ENCODE measurements at places on chromosomes 3 and 15. TPM values are rescaled to one million over a fixed set of nuclear protein-coding genes. Genes with fewer than 3 reads are reported as not detected.

GRCh38 chr15:72098040-72098439 is 19.9 kb downstream of the MYO9A start:
- DNase-seq = no peak

DNA sequence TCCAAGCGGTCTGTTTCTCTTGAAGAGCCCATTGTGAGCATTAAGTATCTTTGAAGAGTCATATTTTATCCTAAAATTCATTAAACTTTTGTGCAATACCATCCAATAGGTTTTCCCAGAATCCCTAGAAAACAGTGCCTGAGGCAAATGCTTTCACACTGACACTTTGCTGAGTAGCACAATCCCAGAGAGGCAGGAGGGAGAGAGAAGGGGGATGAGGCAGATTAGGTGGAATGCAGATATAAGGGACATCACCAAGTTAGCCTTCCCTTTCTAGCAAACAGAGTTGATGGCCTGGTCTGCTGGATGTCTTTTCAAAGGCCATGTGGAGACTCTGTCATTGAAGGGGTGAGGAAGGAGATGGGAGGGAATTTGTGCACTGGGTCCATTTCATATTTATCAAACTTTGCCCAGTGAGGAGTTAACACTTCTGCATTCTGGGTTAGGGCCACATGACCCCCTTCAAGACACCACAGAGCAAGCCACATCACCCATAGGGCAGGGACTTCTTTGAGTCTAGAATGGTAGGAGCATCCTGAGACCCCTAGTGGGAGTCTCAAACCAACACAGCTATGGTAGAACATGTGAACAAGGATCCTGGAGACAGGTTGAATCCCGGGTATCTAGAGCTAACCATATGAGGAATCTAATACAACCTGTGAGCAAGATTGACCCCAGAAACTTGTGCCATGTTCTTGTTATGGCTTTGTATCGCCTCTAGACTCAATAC is 32.0 kb upstream of the SEMA6D start:
- no peak for DNase-seq

DNA sequence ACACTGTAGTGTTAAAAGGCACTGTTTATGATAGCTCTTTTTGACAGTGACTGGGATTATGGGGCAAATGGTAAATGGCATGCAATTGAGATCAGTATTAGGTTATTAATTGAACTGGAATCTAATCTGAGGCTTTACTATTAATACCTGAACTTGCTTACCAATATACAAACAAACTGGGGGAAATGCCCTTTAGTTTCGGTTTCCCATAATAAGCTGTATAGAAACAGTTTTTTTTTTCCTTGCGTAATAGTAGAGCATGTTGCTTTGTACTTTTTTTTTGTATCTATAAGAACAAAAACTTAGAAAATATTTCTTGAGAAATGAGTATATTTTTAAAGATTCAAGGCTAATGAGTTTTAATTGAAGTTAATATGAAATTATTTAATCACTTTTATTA is 95.0 kb downstream of the FNDC3B start:
- DNase-seq = no peak

The MYO5C gene
- total RNA-seq = 2.7 TPM

The KNG1 gene
- not detected for total RNA-seq

DNA sequence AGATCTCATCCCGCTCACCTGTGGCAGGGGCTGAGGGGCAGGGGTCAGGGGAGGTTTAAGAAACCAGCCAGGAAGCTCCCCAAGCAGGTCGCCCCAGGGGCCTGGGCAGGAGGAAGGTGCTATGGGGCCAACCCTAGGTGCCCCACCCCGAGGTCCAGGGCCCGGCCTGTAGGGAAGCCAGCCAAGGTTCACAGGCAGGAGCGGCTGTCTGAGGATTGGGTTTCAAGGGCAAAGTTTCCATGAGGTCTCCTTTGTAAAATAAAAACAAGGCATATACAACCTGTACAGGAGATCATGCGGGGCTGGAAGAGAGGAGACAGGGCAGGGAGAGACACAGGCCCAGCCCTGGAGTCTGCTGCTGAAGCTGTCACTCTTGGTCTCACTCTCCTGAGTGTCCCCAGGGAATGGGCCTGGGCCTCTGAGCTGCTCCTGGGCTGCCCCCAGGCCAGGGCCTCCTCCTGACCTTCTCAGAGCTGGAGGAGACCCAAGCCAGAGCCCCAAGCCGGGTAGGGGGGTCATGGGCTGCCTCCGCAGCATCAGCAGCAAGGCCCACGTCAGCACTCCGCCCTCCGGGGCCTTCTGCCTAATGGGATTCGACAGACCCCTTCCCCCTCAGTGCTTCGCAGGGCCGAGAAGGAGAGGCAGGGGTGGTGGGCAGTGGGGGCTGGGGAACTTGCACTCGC is 5.5 kb downstream of the CPLX3 start:
- DNase-seq = no peak

- DNase-seq = peak; percentile 96
Observed at GRCh38 chr15:26628879-26629529, 143.9 kb downstream of the GABRB3 start.

DNA sequence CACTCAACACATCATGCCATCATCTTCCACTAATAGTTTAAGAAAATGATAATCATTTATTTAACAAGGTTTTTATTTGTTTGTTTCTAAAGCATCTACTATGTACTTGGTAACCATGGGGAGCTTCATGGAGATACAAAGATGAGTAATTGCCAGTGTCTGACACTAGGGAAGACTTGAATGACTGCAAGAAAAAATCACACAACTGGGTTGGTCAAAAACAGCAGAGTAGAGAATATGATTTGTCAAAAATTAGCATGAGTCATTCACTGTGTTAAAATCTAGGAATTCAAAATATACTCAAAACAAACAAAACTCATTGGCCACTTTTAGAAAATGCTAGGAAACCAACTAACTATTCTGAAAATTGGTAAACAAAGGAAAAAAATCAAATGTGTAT is 6.3 kb downstream of the BNC1 start:
- no peak for DNase-seq

The CMSS1 gene
- total RNA-seq = 38.5 TPM

The THRB gene
- 4.6 TPM for total RNA-seq

GRCh38 chr3:46926871-46927717 is 49.5 kb downstream of the CCDC12 start:
- DNase-seq = no peak

GRCh38 chr3:59426821-59427565 is 377.2 kb upstream of the CFAP20DC start:
- DNase-seq = no peak

The FSTL1 gene
- 2,574 TPM for total RNA-seq

- DNase-seq = no peak
Observed at GRCh38 chr3:113329757-113330156, 111.5 kb downstream of the CFAP44 start.

- no peak for DNase-seq
Observed at GRCh38 chr3:106794442-106794841, 582.8 kb upstream of the CCDC54 start.

GRCh38 chr3:100650651-100651619 is 41.5 kb downstream of the ADGRG7 start:
- no peak for DNase-seq

GRCh38 chr3:37262816-37263393 is 88.5 kb upstream of the LRRFIP2 start:
- no peak for DNase-seq

DNA sequence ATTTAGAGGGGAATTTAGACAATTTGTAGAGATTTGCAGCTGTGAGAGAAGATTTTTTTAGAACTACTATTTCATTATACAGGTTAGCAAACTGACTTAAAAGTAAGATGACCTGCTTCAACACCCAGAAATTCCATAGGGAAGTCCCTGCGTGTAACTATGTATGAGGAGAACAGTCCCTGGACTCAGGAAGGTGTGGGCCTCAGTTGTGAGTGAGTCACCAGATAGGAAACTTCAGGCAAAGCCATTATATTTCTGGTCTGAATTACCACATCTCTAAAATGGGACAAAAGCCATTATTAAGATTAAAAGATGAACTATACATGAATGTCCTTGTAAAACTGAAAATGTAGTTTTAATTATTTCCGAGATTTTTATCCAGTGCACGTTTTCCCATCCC is 488.3 kb upstream of the GOLIM4 start:
- no peak for DNase-seq

DNA sequence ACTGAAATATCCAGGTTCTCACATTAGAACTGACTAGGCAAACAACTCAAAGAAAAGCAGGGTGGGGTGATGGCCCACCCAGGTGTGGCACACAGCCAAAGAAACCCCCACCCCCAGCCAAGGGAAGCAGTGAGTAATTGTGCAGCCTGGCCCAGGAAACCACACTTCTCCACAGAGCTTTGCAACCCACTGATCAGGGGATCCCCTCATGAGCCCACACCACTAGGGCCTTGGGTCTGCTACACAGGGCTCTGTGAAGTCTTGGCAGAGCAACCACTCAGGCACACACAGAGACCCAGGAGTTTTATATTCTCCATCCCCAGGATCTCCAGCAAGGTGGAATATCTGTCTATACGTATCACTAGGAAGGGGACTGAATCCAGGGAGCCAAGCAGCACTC is 22.2 kb upstream of the TRIM42 start:
- DNase-seq = no peak

- DNase-seq = no peak
Observed at GRCh38 chr3:141387516-141387915, 19.2 kb downstream of the ZBTB38 start.

GRCh38 chr15:101372960-101373525 is 78.0 kb upstream of the SNRPA1 start:
- DNase-seq = no peak

DNA sequence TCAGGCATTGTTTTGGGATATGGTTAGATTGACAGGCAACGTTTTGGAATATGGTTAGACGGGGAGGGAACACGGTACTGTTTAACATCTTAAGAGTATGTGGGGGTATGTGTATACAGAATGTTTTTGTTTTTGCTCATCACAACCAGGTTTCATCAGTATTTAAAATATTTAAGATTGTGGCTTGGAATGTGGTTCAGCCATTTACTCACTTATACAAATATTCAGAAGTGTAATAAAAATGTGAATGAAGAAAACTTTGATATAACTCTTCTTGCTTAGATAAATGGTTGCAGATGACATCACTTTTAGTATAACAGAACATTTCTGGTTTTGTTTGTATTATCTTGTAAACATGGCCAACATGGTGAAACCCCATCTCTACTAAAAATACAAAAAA is 3.9 kb upstream of the PAK2 start:
- DNase-seq = no peak

The BFSP2 gene
- total RNA-seq = not detected

GRCh38 chr3:178480795-178481194 is 55.4 kb upstream of the KCNMB2 start:
- DNase-seq = no peak

GRCh38 chr3:105853801-105854432 is 14.9 kb downstream of the CBLB start:
- no peak for DNase-seq

DNA sequence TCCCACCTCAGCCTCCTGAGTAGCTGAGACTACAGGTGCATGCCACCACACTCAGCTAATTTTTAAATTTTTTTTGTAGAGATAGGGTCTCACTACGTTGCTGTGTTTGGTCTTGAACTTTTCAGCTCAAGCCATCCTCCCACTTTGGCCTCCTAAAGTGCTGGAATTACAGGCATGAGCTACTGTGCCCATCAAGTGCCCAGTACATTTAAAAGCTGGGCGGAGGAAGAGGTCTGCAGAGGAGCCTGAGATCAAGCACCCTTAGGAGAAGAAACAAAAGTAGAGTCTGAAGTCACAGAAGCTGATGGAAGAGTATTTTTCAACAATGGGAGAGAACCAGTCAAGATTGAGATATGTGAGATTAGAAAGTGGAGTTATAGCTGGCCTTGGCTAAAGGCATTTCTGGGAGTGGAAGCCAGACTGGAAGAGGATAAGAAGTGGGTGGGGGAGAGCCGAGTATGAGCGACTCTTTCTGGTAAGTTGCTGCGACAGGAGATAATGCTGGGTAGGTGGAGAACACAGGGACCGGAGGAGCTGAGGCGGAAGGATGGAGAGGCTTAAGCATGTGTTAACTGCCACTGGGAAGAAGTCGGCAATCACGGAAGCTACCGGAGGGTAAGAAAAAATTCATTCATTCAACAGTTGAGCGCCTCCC is 782 bp upstream of the IREB2 start:
- DNase-seq = no peak

The DMXL2 gene
- 27.4 TPM for total RNA-seq

The SH2D7 gene
- total RNA-seq = not detected

The ROBO2 gene
- total RNA-seq = 18.4 TPM

- DNase-seq = no peak
Observed at GRCh38 chr15:89593018-89593417, 17.7 kb downstream of the TICRR start.

All from osteocyte (in vitro differentiated cells).